ENCODE measurements at places on chromosomes 1 and 21. TPM values are rescaled to one million over a fixed set of nuclear protein-coding genes. Genes with fewer than 3 reads are reported as not detected.

TMPRSS15 gene
- total RNA-seq = 0.23 TPM

SH2D5 gene
- total RNA-seq = 10.8 TPM

ZBTB7B gene
- 3.5 TPM for total RNA-seq

S100A7A gene
- total RNA-seq = not detected

SEMA6C gene
- 18.9 TPM for total RNA-seq

FBXO2 gene
- 11.5 TPM for total RNA-seq

AQP10 gene
- not detected for total RNA-seq

MROH9 gene
- not detected for total RNA-seq

HNRNPU gene
- total RNA-seq = 510 TPM

CD58 gene
- 12.9 TPM for total RNA-seq

S100A9 gene
- 55.1 TPM for total RNA-seq

DLGAP3 gene
- total RNA-seq = 23.8 TPM

XPR1 gene
- total RNA-seq = 315 TPM

RGS8 gene
- total RNA-seq = 135 TPM

CR1L gene
- not detected for total RNA-seq

SYT14 gene
- total RNA-seq = 45.2 TPM

CHRNB2 gene
- 31.6 TPM for total RNA-seq

FCRL4 gene
- not detected for total RNA-seq

IVL gene
- total RNA-seq = not detected

ZNF695 gene
- total RNA-seq = 6.0 TPM

ARHGAP30 gene
- total RNA-seq = 1.6 TPM

IGSF21 gene
- total RNA-seq = 78.2 TPM

TNNI3K gene
- total RNA-seq = 7.2 TPM

MXRA8 gene
- total RNA-seq = 11.5 TPM

WNT2B gene
- total RNA-seq = 1.8 TPM

ID3 gene
- 51.9 TPM for total RNA-seq

ZMYM4 gene
- total RNA-seq = 93.2 TPM

SARS1 gene
- total RNA-seq = 136 TPM

TNN gene
- 0.69 TPM for total RNA-seq

FOXD2 gene
- total RNA-seq = 0.46 TPM

Data from diencephalon (tissue), 1 donor.